GM23248 (cell line): ENCODE measurements at places on chromosomes 5 and 9. TPM values are rescaled to one million over a fixed set of nuclear protein-coding genes. Genes with fewer than 3 reads are reported as not detected.
A peak's percentile ranks its signal among the peaks of the same experiment; 100 is the strongest.

The PCDHGA3 gene
- 4.0 and 5.4 TPM in 2 replicates for polyA plus RNA-seq

The LCN9 gene
- not detected in 2 replicates for polyA plus RNA-seq

The SLCO4C1 gene
- polyA plus RNA-seq = not detected in 2 replicates

The COL15A1 gene
- 8.8 and 9.7 TPM in 2 replicates for polyA plus RNA-seq

The TRAF1 gene
- 0.54 and 0.75 TPM in 2 replicates for polyA plus RNA-seq

The FGF18 gene
- 0.09 TPM in 2 replicates for polyA plus RNA-seq

The LHX6 gene
- not detected in 2 replicates for polyA plus RNA-seq

- peak; percentile 82 for DNase-seq
These were observed 88.6 kb downstream of the SLC44A1 start for GRCh38 chr9:105333076-105333475.

DNA sequence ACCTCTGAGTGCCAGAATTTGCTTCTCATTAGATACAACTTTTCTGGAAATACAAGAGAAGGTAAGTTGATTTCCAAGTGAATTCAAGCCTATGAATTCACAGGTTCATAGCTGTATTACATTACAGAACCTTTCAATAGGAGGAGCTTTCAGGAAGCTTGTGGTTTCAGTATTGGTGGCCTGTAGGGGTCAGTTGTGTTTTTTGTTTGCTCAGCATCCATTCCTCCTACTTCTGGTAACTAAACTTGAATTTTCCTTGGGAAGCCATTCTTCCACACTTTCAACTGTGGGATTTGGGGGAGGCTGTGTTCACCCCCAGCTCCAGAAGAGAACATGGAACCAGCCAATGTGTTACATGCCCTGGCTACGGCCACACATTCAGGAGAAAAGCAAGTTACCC is 5.6 kb upstream of the CYSTM1 start:
- no peak for DNase-seq

- peak; percentile 99 for DNase-seq
These were observed 2.4 kb downstream of the CARD19 start for GRCh38 chr9:93098236-93098946.

DNA sequence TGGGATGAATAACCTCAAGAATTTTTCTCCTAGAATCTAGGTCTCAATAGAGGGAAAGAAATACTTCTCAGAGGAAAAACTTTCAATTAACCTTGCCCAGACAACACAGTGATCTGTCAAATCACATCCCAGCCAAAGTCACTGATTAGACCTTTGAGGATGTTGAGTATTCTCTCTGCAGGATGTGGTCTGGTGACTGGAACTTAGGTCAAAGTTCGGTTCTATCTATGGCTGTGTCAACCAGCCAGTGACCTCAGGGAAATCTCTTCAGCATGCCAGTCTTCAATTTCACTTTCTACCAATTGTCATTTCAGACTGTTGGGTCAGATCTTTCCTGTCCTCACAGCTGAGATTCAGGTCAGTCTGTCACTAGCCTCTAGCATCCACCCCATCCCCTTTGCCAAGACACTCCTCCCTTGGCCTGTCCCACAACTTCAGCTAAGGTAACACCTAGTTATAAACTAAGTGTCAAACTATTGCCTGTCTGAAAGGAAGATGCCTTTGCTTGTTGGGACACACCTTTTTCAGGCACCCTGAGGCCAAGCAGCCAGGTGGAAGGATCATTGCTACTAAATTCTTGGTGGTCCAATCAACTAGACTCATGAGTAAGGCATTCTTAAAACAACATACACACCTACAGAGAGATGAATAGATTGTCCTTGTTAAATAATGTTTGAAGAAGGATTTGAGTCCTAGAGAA is 156.3 kb upstream of the FST start:
- no peak for DNase-seq

DNA sequence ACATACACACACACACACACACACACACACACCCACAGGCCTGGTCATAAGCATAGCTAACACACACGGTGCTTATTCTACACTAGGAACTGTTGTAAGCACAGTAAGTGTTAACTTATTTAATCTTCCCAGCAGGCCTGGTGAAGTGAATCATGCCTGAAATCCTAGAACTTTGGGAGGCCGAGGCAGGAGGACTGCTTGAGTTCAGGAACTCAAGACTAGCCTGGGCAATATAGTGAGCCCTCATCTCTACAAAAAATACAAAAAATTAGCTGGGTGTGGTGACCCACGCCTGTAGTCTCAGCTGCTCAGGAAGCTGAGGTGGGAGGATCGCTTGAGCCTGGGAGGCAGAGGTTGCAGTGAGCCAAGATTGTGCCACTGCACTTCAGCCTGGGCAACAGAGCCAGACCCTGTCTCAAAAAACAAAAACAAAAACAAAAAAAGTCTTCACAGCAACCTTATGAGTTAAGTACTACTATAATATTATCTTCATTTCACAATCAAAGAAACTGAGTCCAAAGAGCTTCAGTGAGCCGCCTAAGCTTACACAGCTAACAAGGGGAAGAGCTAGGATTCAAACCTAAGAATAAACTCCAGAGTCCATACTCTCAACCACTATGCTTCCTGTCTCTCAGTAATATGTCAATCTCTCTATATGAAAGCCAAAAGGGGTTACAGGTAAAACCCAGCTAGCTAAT is 2.3 kb downstream of the MEGF9 start:
- DNase-seq = no peak

DNA sequence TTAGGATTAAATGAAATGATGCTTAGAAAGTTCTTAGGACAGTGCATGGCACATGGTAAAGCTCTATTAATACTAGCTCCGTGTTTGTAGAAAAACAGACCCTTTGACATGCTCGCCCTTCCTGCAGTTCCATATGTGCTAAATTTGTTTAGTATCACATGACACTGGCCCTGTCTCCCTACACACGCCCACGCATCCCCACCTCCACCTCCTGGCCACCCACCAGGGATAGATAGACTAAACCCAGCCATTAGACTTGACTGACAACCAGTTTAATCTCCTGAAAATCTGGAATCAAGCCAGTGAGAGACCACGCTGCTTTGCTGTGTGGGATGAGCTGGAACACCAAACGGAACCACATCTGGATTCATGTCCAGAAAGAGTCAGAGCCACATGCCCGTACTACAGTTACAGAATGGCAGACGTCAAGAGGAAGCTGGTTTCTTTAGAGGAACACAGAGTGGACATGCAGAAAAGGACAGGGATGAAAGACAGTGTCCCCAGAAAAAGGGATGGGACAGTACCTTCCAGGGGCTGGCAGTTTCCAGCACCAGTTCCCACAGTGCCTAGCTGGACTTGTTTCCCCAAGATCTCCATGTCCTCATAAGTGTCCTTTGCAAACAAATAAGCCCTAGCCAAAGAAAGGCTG is 186.1 kb downstream of the PDZD2 start:
- DNase-seq = peak; percentile 8

GRCh38 chr5:165209101-165209727 is 1703.8 kb downstream of the MAT2B start:
- peak; percentile 33 for DNase-seq

DNA sequence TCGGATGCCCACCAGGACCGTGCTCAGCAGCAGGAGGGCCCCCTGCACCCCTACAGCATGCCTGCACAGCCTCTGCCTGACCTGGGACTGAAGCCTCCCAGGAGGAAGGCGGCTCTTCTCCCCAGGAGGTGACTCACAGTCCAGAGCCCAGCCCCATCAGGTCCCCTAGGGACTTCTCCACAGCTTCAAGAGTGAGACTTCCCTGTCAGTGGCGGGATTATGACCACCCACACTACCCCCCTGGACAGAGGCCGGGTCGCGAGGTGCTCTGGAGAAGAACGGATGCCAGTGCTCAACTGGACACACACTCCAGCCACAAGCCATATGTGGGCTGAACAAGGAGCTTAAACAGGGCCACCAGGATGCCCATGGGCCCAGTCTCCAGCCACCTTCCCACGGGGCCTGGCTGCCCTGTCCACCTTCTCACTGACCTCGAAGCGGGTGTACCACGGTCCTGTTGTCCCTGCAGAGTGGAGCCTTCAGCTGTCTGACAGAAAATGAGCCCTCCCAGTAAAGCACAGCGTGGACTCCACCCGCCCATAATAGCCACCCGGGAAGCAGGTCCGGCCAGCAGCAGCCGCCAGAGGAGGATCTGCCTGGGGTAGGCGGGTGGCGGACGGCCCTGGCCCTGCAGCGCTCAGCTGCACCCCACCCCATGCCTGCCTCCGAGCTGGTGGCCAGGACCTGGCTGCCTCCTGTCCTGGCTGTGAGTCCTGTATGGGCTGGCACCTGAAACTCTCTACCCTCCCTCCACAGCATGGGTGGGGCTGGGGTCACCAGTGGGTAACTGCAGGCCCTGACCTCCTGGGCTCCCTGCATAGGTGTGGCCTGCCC is 54.7 kb downstream of the SEMA4D start:
- peak; percentile 26 for DNase-seq
